ENCODE measurements at places on chromosomes 12 and 14. TPM values are rescaled to one million over a fixed set of nuclear protein-coding genes. Genes with fewer than 3 reads are reported as not detected.

DNA sequence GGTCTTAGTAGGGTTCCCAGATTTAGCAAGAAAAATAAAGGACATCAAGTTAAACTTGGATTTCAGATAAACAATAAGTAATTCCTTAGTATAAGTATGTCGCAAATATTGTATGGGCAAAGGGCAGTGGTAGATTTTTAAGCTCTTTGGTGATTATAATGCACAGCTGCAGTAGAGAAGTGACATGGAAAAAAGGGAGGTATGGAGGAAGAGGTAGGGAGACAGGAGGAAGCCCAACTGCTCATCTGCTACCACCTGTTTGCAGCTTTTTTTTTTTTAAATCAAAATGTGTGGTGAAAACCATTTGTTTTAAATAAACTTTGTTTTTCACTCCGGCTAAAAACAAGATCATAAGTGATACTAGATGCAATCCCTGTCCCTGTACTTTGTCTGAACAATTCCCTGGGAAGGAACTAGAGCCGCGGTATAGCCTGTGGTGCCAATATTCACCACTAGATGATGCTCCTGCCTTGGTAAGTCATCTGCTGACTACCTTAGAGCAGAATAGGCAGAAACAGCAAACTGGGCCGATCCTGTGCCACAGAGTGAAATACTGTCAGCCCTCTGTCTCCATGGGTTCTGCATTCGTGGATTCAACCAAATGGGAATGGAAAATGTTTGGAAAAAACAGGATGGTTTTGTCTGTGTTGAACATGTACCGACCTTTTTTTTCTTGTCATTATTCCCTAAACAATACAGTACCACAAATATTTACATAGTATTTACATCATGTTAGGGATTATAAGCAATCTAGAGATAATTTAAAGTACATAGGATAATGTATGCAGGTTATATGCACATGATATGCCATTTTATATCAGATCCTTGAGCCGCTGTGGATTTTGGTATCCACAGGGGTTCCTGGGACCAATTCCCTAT, 62.4 kb upstream of the PLBD1 start:
- peak; percentile 58 for DNase-seq

DNA sequence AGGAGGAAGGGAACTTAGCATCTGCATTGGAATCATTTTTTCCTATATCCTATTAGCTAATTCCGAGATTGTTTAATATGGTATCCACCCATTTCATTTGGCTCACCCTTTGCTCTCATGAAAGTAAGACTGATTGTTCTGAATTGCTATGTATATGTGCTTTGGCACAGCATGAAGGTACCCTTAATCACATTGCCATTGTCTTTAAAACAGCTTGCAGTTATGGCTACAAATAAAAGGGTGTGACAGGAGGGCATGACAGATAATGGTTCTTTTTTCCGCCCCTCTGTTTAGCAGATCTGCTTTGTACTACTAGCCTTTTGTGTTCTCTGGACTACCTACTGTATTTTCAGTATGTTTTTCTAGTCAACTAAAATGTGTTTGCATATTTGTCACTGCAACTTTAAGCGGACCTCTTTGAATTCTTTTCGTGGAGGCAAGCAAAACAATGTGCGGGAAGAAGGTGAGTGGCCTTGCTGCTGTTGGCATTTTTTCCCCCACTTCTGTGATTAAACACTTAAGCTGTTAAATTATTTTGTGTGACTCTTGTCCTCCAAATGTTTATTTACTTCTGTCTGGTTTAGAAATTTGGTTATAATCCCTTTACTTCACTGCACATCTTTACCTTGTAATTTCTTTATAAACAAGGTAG, 35.8 kb downstream of the FBXO34 start:
- DNase-seq: no peak

DNA sequence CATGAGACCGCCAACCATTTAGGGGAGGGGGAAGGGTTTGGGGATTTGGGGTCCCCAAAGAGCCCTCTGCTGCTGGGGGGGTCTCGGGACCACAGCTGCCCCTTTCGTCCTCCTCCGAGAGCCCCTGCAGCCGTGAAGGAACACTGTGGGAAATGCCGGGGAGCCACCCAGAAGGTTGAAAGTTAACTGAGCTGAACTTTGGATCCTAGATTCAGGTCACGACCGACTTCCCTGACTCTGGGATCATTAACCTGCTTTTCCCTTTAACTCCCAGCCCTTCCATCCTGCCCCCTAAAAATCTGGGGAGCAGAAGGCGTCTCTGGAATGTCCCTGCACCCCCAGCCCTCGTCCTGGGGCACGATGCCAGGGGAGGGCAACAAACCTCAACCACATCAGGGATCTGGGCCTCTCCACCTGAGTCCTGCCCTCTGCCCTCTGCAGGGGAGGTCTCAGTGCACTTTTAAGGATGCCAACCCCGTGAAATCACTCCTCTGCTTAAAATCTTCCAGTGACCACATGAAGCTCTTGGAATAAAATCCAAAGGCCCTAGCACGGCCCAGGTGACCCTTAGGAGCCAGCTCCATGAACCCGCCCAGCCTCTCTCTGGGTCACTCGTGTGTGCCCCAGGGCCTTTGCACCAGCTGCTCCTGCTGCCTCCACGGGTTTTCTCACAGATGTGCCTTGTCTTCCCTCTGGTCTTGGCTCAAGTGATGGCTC, 95.0 kb downstream of the RFLNA start:
- DNase-seq: no peak

Gene HOXC6
- total RNA-seq: 1.7 TPM

Gene CYP27B1
- 0.19 TPM for total RNA-seq

Measured in omental fat pad (tissue), 4 donors.